ENCODE measurements at places on chromosomes 4 and X.

DNA sequence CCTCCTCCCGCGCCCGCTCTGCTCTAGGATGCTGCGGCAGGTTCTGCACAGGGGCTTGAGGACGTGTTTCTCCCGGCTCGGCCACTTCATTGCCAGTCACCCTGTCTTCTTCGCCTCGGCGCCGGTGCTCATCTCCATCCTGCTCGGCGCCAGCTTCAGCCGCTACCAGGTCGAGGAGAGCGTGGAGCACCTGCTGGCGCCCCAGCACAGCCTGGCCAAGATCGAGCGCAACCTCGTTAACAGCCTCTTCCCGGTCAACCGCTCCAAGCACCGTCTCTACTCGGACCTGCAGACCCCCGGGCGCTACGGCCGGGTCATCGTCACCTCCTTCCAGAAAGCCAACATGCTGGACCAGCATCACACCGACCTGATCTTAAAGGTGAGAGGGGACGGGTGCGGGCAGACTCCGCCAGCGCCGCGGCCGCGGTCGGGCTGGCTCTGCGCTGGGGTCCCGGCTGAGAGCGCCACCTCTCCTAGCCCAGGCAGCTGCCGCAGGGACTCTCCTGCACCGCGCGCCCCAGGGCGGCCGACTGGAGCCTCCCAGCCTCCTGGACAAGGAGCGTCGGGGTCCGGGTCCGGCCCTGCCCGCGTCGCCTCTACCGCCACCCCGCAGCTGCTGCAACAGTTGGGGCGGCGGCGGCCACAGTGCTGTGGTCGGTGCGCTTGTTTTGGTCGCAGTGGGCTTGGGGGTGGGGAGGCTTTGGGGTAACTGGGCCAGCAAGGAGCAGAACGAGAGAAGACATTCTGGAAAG is at the start of gene PTCHD1:
Gene PTCHD1 (plus strand): TSS at position 2 of the 752 bp plus-strand sequence. CDS start 27 bp downstream, at position 29.
- DNase-seq, result peak; percentile 8

GRCh38 chrX:129932821-129933321 is 26.9 kb downstream of the UTP14A start:
- no peak for DNase-seq

DNA sequence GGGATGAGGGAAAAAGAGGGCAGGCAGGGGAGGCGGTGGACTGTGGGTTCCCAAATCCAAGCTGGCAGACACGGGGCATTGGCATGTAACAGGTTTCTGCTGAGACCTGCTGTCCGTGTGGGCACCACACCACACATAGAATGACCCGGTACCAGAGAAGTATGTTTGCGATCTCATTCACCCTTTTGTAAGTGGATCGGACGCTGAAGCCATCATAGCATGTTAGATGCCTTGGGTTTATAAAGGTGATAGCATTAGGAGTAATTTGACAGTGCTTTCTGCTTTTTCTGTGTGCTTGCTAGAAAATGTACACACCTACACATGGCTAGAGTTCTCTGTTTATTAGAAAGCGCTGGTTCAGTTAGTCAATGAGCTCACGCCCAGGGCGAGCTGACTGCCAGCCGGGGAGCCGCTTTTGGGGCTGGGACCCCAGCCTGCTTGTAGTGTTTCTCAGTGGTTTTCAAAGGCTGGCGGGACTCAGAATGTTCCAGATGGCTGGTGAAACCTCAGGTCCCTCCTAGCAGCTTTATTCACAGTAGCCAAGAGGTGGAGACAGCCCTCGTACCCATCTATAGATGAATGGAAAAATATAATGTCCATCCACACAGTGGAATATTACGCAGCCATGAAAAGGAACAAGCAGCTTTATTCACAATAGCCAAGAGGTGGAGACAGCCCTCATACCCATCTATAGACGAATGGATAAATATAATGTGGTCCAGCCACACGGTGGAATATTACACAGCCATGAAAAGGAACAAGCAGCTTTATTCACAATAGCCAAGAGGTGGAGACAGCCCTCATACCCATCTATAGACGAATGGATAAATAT is 579 bp downstream of the IL3RA start:
- DNase-seq, result peak; percentile 14

GRCh38 chrX:155745792-155746191 is 133.0 kb upstream of the TMLHE start:
- DNase-seq, result no peak

DNA sequence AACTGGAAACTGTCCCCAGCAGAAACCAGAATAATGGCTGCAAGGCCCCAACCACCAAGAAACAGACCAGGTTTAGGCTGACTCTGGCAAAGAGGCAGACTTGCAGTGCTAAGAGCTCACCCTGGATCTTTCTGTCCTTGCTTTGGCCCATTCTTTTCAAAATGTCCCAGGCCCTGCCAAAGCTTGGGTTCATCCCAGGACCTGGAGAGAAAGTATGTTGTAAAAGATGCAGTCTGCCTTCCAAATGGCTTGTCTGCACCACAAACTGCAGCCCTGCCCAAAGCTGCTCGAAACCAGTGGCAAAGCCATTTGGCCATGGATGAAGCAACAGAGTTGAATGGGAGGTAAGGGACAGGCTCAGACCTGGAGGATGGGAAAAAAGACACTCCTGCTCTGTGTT is 38.0 kb upstream of the LNX1 start:
- DNase-seq, result no peak

- no peak for DNase-seq
Measured at GRCh38 chr4:149296084-149296483, 519.6 kb downstream of the IQCM start.

GRCh38 chr4:140162596-140162995 is 8.6 kb upstream of the MAML3 start:
- no peak for DNase-seq
